Activated CD8-positive, alpha-beta T cell treated with anti-CD3 and anti-CD28 coated beads, Interleukin-2, amount 10 ng/mL, durations not matched to agents 7 days and 5 days (primary cell): ENCODE measurements at places on chromosomes 2 and 18. TPM values are rescaled to one million over a fixed set of nuclear protein-coding genes. Genes with fewer than 3 reads are reported as not detected.

Gene C2orf72
- 0.16 TPM for total RNA-seq

Gene MEIS1
- total RNA-seq = not detected

Gene PLEK
- total RNA-seq = 4.7 TPM

Gene EML6
- total RNA-seq = 0.78 TPM

Gene AP1S3
- total RNA-seq = 9.1 TPM

DNA sequence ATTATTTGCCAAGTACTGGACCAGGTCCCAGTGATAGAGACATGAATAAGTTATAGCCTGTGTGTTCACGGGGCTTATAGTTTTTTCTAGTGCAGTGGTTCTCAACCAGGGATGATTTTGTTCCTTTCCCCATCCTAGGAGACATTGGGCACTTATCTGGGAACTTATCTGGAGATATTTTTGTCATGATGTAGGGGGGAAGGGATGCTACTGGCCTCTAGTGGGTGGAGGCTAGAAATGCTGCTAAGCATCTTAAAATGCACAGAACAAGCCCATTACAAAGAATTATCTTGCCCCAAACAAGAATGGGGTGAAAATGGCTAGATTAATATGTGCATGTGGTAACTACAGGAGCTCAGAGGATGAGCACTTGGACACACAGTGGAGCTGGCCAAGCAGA, 75.2 kb downstream of the KLHL29 start:
- no peak overlapping the region for H3K4me3 ChIP-seq
- peaks cover 30% of the 10 kb centered on the region for H3K27me3 ChIP-seq
- H3K36me3 ChIP-seq = no peaks in the 10 kb centered on the region
- DNase-seq = no peak
- H3K27ac ChIP-seq = no peak overlapping the region
- H3K4me1 ChIP-seq = peaks cover 10% of the 10 kb centered on the region

DNA sequence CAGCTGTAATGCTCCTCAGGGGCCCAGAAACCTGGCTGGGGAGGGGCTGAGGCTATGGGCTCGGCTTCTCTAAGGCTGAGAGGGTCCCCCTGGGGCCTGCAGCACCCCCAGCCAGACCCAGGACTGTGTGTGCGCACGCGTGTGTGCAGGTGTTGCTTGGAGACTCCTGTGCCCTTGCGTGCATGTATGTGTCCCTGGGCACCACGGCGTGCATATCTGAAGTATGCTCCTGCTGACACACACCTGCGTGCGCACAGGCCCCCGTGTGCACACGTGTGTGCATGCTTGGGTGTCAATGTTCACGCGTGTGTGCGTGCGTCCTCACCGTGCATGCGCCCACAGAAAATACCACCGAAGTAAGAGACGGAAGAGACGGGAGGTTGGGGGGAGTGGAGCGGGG, 14.9 kb upstream of the ECEL1 start:
- no peaks in the 10 kb centered on the region for H3K36me3 ChIP-seq
- peaks cover 2% of the 10 kb centered on the region for H3K4me1 ChIP-seq
- peaks cover 42% of the 10 kb centered on the region for H3K27me3 ChIP-seq

DNA sequence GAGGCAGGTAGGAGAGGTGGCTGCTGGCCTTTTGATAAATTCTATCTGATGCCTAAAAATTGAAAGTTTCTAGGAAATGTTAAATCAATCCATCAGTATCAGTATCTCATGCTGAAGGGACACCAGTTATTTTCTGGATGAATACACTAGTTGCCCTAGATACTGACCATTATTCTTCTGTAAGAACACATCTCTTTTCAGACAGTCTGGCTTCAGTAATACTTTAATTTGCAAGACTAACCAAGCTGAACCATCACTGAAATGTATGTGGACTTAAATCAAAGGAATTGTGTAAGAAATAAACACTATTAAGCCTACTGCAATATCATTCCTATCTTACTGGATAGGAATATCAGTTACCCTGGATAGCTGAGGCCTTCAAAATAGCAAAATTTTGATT, 1546.3 kb downstream of the LRP1B start:
- H3K27ac ChIP-seq = no peak overlapping the region
- no peaks in the 10 kb centered on the region for H3K27me3 ChIP-seq
- no peaks in the 10 kb centered on the region for H3K36me3 ChIP-seq
- DNase-seq = no peak
- no peaks in the 10 kb centered on the region for H3K4me1 ChIP-seq

DNA sequence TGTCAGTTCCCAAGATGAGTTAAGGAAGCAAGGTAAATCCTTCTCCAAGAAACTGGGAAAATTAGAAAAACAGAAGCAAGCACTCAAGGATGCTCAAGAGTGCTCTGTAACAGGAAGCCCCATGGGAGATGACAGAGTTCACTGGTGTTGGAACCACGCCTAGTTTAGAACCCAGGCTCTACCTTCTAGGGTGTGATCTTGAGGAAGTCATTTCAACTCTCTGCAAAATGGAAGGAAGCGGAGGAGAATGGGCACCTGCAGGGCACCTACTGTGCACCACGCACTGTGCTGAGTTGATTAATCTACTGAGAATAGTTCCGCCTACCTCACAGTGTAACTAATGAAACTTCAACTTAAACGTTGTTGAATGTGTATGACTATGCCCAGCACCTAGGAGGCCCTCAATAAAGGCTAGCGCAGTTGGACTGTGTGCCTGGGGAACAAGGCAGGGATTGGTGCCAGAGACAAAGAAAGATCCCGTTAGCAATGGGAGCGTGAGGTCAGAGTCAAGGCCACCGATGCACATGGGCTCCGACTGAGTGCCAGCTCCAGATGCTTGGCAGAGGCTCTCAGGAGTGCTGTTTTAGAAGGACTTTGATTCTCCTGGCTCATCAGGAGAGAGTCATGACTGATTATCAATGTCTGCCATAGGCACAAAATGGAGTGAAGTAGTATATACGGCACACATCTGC, 93.7 kb downstream of the MAPK4 start:
- no peaks in the 10 kb centered on the region for H3K36me3 ChIP-seq
- H3K27me3 ChIP-seq = no peaks in the 10 kb centered on the region
- no peak overlapping the region for H3K27ac ChIP-seq
- H3K4me3 ChIP-seq = no peak overlapping the region
- H3K4me1 ChIP-seq = no peaks in the 10 kb centered on the region
- DNase-seq = no peak

GRCh38 chr2:233300401-233300800, 7.2 kb upstream of the SAG start:
- no peak for DNase-seq
- H3K4me3 ChIP-seq = no peak overlapping the region
- peaks cover 10% of the 10 kb centered on the region for H3K36me3 ChIP-seq
- no peaks in the 10 kb centered on the region for H3K27me3 ChIP-seq

- H3K36me3 ChIP-seq = no peaks in the 10 kb centered on the region
- no peak overlapping the region for H3K4me3 ChIP-seq
- H3K27me3 ChIP-seq = no peaks in the 10 kb centered on the region
- H3K4me1 ChIP-seq = peaks cover 18% of the 10 kb centered on the region
Measured at GRCh38 chr2:48233005-48233404, 296.9 kb upstream of the STON1 start.

- no peaks in the 10 kb centered on the region for H3K36me3 ChIP-seq
- H3K4me3 ChIP-seq = no peak overlapping the region
- H3K27me3 ChIP-seq = no peaks in the 10 kb centered on the region
- H3K4me1 ChIP-seq = no peaks in the 10 kb centered on the region
Measured at GRCh38 chr2:52597346-52597745, 1170.3 kb upstream of the CHAC2 start.

DNA sequence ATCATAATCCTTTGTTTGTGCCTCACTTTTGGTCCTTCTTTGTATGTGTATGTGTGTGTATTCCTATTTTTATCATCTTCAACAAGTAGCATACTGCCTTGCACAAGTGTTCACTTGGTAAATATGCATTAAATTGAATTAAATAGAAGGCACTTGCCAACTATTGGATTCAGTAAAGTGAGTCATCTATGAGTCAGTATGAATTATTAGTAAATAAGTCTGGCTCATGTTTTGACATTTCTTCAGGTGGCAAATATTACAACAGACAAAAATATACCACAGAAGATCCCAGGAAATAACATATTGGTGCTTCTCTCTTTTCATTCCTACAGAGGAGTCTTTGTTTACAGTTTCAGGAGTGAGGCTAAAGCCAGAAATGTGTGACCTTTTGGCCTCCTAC, 84.1 kb downstream of the CDK15 start:
- H3K4me3 ChIP-seq = no peak overlapping the region
- H3K4me1 ChIP-seq = no peaks in the 10 kb centered on the region
- peaks cover 26% of the 10 kb centered on the region for H3K27me3 ChIP-seq
- DNase-seq = no peak

- no peak for DNase-seq
- H3K27me3 ChIP-seq = no peaks in the 10 kb centered on the region
- H3K4me3 ChIP-seq = no peak overlapping the region
- no peak overlapping the region for H3K27ac ChIP-seq
- peaks cover 52% of the 10 kb centered on the region for H3K4me1 ChIP-seq
- H3K36me3 ChIP-seq = peaks cover 11% of the 10 kb centered on the region
Measured at GRCh38 chr18:23971666-23972230, 42.8 kb upstream of the TTC39C start.

- no peaks in the 10 kb centered on the region for H3K27me3 ChIP-seq
- peaks cover 16% of the 10 kb centered on the region for H3K4me1 ChIP-seq
- H3K4me3 ChIP-seq = no peak overlapping the region
- no peak overlapping the region for H3K27ac ChIP-seq
- DNase-seq = no peak
Measured at GRCh38 chr2:73043276-73043675, 28.2 kb downstream of the SFXN5 start.

DNA sequence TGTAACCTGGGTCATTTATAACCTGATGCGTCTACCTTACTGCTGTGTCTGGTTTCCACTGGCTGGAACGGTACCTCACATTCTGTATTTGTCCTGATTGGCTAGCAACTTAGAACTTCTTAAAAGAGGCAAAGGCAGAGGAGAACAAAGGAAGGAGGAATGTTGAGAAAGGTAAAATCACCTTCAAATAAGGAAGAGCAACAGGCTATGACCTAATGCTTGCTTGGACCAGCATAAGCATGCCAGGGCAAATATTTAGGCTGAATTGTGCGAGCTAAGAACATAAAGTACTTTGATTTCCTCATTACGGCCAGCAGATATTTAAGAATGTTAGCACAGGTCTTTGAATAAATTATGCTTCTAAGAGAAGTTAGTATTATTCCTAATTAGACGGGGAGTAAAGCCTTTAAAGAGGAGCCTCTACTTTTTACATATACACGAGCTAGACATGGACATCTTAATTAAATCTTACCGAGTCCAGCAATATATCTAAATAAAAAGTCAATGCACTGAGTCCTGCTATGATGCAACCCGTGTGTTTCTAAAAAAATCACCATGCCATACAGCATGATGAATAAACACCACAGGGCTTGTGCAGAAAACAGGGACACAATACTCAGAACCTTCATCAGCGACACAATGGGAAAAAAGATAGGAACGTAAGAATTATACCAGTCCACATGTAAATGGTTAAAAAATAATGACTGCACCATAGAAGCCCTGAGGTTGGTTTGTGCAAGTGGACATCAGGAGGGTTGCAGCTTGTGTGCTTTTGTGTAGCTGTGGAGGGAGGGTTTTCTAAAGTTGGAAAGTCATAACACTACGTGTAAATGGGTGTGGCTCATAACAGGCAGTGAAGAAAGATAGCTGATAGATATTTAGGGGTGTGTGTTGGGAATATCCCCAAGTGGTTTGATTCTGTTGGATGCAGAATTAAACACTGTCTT, 14.2 kb downstream of the SEPTIN2 start:
- no peak for DNase-seq
- H3K27me3 ChIP-seq = no peaks in the 10 kb centered on the region
- H3K36me3 ChIP-seq = peaks cover 56% of the 10 kb centered on the region
- H3K4me3 ChIP-seq = no peak overlapping the region
- peak overlapping the region; percentile 10 for H3K27ac ChIP-seq
- H3K4me1 ChIP-seq = peaks cover 10% of the 10 kb centered on the region

GRCh38 chr2:2648094-2648493, 317.0 kb upstream of the MYT1L start:
- peaks cover 24% of the 10 kb centered on the region for H3K4me1 ChIP-seq
- no peak overlapping the region for H3K4me3 ChIP-seq
- H3K27ac ChIP-seq = no peak overlapping the region
- DNase-seq = no peak

GRCh38 chr2:77839102-77839501, 316.9 kb upstream of the LRRTM4 start:
- H3K27me3 ChIP-seq = no peaks in the 10 kb centered on the region
- no peak overlapping the region for H3K27ac ChIP-seq
- no peaks in the 10 kb centered on the region for H3K36me3 ChIP-seq
- no peaks in the 10 kb centered on the region for H3K4me1 ChIP-seq

- peaks cover 42% of the 10 kb centered on the region for H3K4me1 ChIP-seq
- H3K27me3 ChIP-seq = peaks cover 26% of the 10 kb centered on the region
- H3K36me3 ChIP-seq = peaks cover 6% of the 10 kb centered on the region
- peak overlapping the region; percentile 60 for H3K4me3 ChIP-seq
Measured at GRCh38 chr18:76720683-76721082, 101.7 kb upstream of the ZNF236 start.

DNA sequence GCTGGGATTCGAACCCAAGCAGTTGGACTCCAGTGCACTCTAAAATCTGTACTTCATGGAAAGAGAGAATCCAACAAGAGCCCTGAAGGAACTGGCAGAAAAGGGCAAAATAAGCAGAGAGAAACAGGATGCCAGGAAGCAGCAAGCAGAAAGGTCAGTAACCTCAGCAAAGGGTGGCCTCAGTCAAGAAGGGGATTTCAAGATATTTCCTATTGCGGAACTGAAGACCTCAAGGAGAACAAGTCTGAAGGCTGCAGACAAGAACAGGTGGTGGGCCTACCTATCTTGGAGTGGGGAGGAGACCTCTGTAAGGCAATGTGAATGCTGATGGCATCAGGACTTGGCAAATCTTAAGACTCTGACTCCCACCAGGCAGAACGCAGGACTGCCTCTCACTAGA, 20.1 kb upstream of the MREG start:
- H3K27ac ChIP-seq = no peak overlapping the region
- no peak for DNase-seq
- peaks cover 30% of the 10 kb centered on the region for H3K4me1 ChIP-seq
- H3K27me3 ChIP-seq = no peaks in the 10 kb centered on the region

DNA sequence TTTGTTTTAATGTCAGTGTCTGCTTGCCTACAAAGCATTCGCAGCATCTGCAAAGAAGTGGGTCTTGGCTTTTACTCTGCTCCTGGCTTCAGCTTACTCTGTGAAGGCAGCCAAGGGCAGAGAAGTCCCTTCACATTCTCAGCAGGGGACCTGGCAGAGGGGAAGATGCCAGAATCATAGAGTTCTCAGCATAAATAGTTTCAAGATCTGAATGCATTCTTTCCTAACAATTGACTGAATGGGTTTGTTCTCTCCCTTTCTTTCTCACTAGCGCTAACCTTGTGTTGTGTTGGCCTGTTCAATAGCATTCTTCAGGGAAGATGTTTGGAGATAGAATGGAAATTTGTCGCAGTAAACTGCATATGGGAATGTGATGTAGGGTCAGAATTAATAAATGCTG, 106.9 kb downstream of the FARSB start:
- H3K27ac ChIP-seq = no peak overlapping the region
- no peaks in the 10 kb centered on the region for H3K4me1 ChIP-seq
- H3K27me3 ChIP-seq = peaks cover 23% of the 10 kb centered on the region

- H3K4me1 ChIP-seq = no peaks in the 10 kb centered on the region
- H3K27me3 ChIP-seq = no peaks in the 10 kb centered on the region
- no peak overlapping the region for H3K4me3 ChIP-seq
- no peak overlapping the region for H3K27ac ChIP-seq
- no peaks in the 10 kb centered on the region for H3K36me3 ChIP-seq
- DNase-seq = no peak
Measured at GRCh38 chr18:21129566-21130216, 18.1 kb upstream of the ROCK1 start.
